ENCODE measurements at places on chromosomes 4 and X.

- no peak for DNase-seq
These were observed 15.0 kb downstream of the BTK start for GRCh38 chrX:101370888-101371504.

DNA sequence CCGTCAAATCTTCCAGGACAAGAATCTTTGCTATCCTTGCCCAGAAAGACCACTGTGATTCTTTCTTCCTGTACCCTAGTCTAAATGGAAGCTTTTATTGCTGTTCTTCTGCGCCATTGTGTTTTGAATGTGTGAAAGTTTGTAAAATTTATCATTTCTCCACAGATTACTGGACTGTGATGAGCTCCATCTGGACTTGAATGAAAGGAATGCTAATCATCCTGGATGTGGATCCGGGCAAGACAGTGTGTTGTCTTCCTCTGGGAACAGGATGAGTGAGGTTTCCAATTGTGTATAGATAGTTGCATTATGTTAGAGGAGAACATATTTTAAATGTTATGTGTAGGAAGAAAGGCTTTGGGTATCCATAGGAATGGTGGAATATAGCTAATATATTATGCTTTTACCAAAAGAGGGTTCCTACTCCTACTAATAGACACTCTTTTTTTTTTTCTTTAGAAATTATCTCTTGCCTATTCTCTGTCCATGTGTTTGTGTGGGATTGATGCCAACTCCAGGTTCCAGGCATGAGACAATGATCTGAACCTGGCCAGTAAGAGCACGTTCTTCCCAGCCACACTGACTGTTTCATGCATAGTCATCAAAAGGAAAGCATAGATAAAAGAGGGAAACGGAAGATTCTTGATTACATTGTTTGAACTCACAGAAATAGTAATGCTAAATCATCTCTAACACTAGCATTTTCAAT is 803.6 kb upstream of the ADGRL3 start:
- DNase-seq = no peak

- DNase-seq = no peak
These were observed 76.4 kb upstream of the F8A3 start for GRCh38 chrX:155534800-155535199.

DNA sequence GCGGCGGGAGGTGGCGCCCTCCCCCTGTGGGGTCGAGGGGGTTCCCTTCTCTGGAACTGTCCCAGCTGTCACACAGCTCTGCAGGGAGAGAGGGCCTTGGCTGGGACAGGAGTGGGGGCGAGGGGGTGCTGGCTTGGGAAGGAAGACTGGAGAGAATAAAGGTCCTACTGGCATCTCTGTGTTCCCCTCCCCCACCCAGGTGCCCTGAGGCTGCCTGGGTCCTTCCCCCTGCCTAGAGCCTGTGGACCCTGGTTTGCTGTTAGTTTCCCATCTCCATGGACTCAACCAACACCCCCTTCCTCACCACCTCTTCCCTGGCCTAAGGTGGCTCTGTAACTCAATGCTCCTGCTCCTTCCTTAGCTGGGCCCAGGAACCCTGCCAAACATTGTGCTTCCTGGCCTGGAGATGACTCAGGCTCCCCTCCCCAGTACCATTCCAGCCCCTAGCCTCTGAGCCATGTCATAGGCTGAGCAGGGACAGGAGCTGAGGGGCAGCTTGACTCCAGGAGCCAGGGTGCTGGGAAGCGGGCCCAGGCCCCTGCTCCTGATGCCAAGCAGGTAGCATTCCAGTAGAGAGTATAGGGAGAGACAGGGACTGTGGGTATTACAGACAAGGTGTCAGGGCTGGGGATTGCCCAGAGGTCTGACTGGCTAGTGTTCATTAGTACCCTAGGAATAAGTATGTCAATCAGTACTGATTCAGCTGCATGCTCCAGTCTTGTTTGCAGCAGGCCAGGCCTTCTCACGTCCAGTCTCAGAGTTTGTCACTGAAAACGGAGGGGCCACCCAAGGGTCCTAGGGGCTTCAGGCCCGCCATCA is 100.7 kb downstream of the EFNB1 start:
- DNase-seq = no peak

- no peak for DNase-seq
These were observed 60.0 kb downstream of the HS3ST1 start for GRCh38 chr4:11368701-11369115.

All from K562 (cell line).